GM12865 (cell line): ENCODE measurements at places on chromosomes 13 and 19.

- DNase-seq = peak; percentile 60
Measured at GRCh38 chr13:42047561-42048341, 697 bp upstream of the DGKH start.

DNA sequence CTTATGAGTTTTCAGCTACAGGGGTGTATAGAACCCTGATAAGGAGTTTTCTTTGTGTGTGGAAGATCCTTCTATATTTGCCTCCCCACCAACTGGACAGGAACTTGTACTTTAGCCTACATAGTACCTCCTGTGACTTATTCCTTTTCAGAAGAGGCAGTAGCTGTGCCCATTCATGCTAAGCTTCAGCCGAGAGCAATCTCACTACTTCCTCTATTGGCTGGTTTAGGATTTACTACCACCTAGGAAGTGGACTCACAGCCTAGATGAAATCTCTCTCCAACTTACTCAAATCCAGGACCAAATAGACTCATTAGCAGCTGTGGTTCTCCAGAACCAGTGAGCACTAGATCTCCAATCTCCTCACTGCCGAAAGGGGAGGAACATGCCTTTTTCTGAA lies 2.3 kb upstream of the REX1BD start:
- DNase-seq = peak; percentile 54

DNA sequence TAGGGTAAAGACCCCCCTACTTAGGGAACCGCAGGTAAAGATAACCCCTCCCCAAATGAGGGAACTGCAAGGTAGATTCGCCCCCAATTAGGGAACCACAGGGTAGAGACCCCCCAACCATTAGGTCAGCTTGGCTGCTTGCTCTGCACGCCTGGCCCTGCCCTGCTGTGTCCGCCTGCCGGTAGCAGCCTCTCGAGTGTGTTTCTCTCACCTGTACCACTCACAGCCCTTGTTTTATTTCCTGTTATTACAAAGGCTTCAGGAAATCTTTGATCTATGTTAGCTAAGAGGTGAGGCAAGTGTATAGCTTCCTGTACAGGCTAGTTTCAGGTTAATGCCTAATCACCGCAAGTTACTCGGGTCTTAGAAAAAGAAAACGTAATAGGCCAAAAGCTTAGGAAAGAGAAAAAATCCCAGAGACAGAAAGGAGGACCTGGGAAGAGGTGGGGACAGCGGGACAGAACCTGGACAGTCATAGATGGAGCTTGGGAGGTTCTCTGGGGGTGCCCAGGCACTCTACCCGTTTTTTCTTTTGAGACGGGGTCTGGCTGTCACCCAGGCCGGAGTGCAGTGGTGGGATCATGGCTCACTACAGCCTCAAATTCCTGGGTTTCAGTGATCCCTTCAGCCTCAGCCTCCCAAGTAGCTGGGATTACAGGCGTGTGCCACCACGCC lies 23.1 kb upstream of the EIF3G start:
- no peak for DNase-seq

DNA sequence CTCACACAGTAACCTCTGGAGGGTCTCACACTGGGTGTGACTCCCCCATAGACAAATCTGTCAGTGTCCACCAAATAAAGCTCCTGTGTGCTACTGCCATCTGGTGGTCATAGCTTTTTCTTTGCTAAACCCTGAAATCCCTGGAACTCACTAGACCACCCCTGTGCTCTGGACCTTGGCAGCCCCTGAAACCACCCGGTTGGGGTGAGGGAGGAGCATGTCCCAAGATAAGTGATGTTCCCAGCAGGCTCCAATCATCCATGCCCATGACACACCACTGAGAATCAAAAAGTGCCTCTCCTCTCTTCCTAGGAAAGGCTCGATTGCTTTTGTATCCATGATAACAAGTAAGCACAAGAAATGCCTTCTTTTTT lies 6.5 kb upstream of the HSD17B14 start:
- peak; percentile 71 for DNase-seq

- DNase-seq = no peak
Measured at GRCh38 chr19:49150944-49151243, 4.3 kb downstream of the HRC start.
